GM12878 (cell line): ENCODE measurements at places on chromosomes 12 and 14. TPM values are rescaled to one million over a fixed set of nuclear protein-coding genes. Genes with fewer than 3 reads are reported as not detected.

- no peak for DNase-seq
Observed at GRCh38 chr12:65881965-65882413, 57.7 kb downstream of the HMGA2 start.

Gene NANOG
- not detected in 2 replicates for polyA plus RNA-seq

GRCh38 chr12:62701492-62701891, 233.5 kb downstream of the PPM1H start:
- no peak for DNase-seq

Gene POTEM
- not detected in 2 replicates for polyA plus RNA-seq

- DNase-seq = no peak
Observed at GRCh38 chr14:69532561-69533340, 41.9 kb downstream of the CCDC177 start.

Gene NABP2
- polyA plus RNA-seq = 88.0 and 97.9 TPM in 2 replicates

Gene RHEBL1
- 13.0 and 13.3 TPM in 2 replicates for polyA plus RNA-seq

Gene SAMD15
- 0.50 and 1.5 TPM in 2 replicates for polyA plus RNA-seq

DNA sequence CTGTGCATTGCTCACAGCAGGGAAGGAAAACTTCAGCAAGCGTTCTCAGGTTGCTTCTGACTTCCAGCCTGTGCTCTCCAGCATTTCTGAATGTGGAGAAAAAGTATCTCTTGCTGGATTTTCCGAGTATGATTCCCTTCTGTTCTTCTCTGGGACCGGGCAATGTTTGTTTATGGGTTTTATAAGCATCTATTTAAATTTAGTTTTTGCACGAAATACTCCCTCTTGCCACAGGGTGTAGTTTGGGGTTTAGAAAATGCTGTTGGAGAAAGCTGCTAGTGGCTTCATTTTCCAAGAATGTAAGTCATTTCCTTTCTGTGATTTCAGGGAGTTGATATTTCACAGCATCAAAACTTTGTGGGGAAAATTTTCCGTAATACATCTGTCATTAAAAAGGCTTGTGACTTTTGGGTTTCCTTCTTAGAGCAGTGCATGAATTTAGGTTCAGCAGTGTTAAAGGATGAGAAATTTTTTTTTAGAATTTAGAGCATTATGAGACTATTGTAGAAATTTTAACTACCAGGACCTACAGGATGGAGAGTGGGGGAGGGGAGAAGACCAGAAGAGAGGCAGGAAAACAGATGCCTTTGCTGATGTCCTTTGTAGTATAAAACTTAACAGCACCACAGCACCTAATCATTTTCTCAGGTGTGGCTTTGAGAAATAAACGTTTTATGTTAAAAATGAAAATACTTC, 1.5 kb downstream of the FRMD6 start:
- DNase-seq = no peak

DNA sequence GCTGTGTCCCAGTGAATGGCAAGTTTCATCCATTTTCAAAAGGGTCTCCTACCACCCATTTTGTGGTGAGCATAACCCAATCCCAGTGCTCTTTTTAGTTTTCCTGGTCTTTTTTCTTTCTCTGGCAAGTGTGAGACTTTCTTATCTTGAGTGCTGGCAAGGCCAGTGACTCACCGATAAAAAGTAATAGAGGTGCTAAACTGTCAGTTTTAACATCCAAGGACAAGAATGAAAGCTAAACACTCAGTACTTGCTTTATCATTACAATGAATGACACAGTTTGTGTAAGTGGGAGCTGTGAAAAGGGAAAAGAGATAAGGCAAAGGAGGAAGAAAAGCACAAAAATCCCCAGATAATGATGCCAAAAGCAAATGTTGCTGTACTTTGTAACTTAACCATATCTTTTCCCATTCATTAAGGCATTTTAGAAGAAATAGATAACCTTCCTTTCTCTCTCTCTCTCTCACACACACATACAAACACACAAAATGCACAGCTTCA, 4.9 kb upstream of the LRIG3 start:
- DNase-seq = no peak

DNA sequence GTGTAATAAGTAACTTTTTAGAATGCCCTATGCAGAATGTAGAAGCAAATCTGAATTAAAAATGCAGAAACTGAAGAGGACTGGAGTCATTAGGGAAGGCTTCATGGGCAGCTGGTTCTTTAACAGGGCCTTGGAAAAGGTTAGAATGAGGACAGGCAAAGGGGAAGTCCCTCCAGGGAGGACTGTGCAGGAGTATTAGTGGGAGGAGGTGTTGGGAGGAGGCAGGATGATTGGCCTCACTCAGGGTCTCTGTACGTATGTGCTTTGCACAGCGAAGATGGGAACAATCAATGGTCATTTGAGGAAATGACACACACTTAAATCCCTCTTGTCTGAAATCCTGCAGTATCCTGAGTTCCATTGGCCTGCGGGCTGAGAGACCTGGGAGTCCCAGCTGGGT, 119.7 kb downstream of the PTCSC3 start:
- DNase-seq = no peak

GRCh38 chr14:74882103-74882920, 596 bp downstream of the DLST start:
- DNase-seq = no peak

- no peak for DNase-seq
Observed at GRCh38 chr14:90276646-90277367, 20.5 kb downstream of the PSMC1 start.

GRCh38 chr14:24889843-24890242, 160.1 kb downstream of the STXBP6 start:
- no peak for DNase-seq

Gene CIDEB
- polyA plus RNA-seq = 2.8 and 3.1 TPM in 2 replicates

Gene DCP1B
- polyA plus RNA-seq = 22.5 and 23.3 TPM in 2 replicates

GRCh38 chr14:73741876-73742519, 27.8 kb upstream of the PNMA1 start:
- DNase-seq = no peak

Gene ACYP1
- 48.3 and 49.8 TPM in 2 replicates for polyA plus RNA-seq

GRCh38 chr14:75453817-75454434, 26.1 kb downstream of the JDP2 start:
- DNase-seq = peak; percentile 61

DNA sequence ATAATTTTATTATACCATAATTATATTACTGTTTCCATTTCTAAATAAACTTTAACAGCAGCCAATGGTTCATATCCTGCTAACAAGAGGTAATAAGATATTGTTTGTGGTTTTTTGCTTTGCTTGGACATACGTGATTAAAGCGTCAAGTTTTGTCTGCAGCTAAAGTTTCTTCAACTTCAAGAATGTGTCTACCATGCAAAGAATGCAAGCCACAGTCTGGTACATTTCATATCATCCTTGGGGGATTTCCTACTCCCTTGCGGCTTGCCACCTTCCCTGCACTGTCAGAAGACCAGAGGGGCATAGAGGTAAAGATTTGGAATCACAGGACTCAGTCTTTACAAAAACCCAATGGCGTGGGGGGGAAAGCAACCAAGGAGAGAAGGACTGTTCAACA, 125.2 kb downstream of the MED13L start:
- no peak for DNase-seq

- no peak for DNase-seq
Observed at GRCh38 chr14:54503486-54503885, 6.2 kb upstream of the CGRRF1 start.

DNA sequence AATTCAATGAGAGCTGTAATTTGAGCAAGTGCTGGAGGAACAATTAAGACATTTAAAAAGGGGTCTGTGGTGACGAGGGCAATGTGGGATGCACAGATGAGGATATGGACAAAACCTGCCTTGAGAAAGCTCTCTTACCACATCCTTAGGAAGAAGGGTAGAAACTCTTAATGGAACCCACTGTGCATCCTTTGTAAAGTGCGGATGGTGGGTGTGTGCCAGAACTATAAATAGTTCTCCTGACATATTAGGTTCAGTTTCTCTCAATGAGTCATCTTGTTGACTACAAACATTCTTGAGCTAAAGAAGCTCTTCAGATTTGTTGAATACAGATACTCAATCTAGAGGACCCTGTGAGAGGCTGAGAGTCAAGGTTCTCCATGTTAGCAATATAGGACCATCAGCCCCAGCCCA, 106.1 kb upstream of the ANO4 start:
- DNase-seq = no peak

GRCh38 chr12:66131067-66131688, 628 bp upstream of the LLPH start:
- no peak for DNase-seq

Gene GALNT16
- polyA plus RNA-seq = not detected in 2 replicates

Gene ARHGEF25
- polyA plus RNA-seq = not detected in 2 replicates

DNA sequence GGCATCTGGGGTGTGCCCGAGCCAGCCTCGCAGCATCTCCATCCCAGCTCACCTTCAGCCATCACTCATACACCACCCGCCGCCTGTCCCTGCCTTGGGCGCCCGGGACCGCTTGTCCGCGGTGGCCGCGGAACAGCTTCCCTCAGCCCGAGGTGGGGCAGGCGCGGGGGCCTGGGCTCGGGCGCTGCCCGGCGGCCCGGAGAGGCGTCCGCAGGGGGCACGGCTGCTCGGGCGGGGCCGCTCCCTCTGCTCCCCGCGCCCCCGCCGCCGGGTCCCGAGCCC, 430 bp downstream of the SLC41A2 start:
- no peak for DNase-seq

GRCh38 chr12:95789126-95790032, 1.2 kb downstream of the NTN4 start:
- DNase-seq = no peak

DNA sequence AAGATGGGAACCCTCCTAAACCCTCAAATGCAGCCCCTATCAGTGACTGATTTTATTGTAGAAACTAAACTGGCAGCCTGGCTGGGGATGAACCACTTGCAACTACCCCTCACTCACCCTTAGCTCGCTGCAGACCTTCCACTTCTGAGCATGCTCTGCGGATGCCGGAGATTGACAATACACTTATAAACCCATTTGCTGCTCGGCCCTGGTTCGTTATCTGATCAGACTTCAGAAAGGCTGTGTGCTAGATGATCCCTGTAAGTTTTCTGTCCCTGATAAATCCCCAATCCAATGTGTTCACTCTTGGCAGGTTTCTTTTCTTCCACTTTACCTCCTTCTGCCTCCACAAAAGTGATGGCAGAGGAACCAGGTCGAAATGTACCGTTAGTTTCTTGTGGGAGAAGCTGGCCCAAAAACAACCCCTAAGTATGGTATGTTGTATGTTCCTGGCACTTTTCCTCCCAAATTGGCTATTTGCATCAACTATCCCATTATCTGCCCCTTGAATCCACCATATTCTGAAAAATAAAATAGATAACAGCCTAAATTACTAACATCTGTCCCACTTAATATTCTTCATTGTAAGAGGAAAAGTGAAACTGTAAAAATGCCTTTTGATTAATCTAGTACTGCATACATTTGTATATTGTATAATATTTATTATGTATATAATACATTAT, 18.8 kb downstream of the RPH3A start:
- DNase-seq = no peak

Gene KIF26A
- polyA plus RNA-seq = not detected in 2 replicates

DNA sequence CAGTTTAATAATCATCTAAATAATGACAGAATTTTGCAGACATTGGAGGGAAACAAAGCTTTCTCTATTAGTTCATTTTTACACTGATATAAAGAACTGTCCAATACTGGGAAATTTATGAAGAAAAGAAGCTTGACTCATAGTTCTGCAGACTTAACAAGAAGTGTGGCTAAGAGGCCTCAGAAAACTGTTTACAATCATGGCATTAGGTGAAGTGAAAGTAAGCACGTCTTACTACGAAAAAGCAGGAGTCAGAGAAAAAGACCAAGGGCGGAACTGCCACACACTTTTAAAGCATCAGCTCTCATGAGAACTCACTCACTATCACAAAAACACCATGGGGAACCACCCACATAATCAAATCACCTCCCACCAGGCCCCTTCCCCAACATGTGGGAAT, 804.4 kb downstream of the FLRT2 start:
- no peak for DNase-seq

GRCh38 chr12:103947871-103948555, 17.7 kb upstream of the TDG start:
- no peak for DNase-seq

- DNase-seq = no peak
Observed at GRCh38 chr12:62859321-62859737, 75.6 kb downstream of the PPM1H start.

DNA sequence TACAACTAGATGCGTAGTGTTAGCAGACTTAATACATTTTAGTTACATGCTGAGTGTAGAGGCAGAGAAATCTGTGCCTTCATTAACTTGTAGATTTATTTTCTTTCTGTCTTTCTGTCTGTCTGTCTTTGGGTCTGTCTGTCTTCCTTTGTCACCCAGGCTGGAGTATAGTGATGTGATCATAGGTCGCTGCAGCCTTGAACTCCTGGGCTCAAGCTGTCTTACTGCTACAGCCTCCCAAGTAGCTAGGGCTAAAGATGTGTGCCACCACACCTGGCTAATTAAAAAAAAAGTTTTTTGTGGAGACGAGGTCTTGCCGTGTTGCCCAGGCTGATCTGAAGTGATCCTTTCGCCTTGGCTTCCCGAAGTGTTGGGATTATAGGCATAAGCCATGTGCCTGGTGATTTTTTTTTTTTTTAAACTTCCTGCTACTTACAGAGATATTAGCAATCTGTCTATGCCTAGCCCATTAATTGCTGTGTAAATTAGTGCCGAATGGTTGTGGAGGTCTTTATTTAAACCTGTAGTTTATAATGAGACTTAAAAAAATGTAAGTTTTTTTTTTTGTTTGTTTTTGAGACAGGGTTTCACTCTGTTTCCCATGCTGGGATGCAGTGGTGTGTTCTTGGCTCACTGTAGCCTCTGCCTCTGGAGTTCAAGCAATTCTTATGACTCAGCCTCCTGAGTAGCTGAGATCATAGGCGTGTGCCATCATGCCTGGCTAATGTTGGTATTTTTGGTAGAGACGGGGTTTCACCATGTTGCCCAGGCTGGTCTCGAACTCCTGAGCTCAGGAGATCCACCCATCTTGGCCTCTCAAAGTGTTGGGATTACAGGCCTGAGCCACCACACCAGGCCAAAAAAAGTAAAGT, 22.8 kb downstream of the ERC1 start:
- DNase-seq = no peak

GRCh38 chr12:94649349-94650142, 811 bp downstream of the TMCC3 start:
- DNase-seq = no peak

GRCh38 chr12:943051-943450, 6.4 kb downstream of the RAD52 start:
- no peak for DNase-seq
